Activated T-helper 2 cell treated with anti-CD3 and anti-CD28 coated beads, Interferon-gamma antibody, Interleukin-2, Interleukin-4, amounts not matched to agents 10 μg/mL and 5 μg/mL and 100 μg/mL, durations not matched to agents 14 hours and 24 hours and 36 hours (primary cell): ENCODE measurements at places on chromosomes 7 and 10. TPM values are rescaled to one million over a fixed set of nuclear protein-coding genes. Genes with fewer than 3 reads are reported as not detected.

- H3K4me3 ChIP-seq = no peak overlapping the region
- peaks cover 68% of the 10 kb centered on the region for H3K36me3 ChIP-seq
- no peak for DNase-seq
- H3K4me1 ChIP-seq = peaks cover 6% of the 10 kb centered on the region
Observed at GRCh38 chr7:66140924-66141323, 26.3 kb downstream of the CRCP start.

- peaks cover 42% of the 10 kb centered on the region for H3K36me3 ChIP-seq
- no peaks in the 10 kb centered on the region for H3K27me3 ChIP-seq
- no peak for DNase-seq
- peak overlapping the region; percentile 40 for H3K4me3 ChIP-seq
Observed at GRCh38 chr10:5971315-5971832, 6.0 kb downstream of the IL15RA start.

DNA sequence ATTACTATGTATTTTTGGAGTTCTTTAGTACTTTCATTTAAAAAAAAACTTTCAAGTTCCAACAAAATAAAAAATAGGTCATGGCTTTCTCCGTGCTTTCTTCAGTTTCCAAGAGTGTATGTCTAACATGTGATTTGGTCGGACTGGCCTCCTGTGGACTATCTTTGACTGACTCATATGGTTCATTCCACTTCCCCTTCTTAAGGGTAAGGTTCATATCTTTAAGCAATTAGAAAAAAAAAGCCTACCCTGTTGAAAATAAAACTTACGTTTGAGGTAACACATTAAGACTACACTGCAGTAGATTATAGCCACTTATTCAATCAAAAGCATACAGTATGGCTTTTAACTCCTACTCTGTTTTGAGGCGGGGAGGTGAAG lies 112.8 kb upstream of the AHR start:
- no peak for DNase-seq
- H3K27me3 ChIP-seq = peaks cover 2% of the 10 kb centered on the region
- H3K36me3 ChIP-seq = no peaks in the 10 kb centered on the region
- no peak overlapping the region for H3K4me3 ChIP-seq

GRCh38 chr10:70093335-70093944 lies 39.2 kb downstream of the AIFM2 start:
- peak overlapping the region; percentile 59 for H3K4me3 ChIP-seq
- no peak for DNase-seq
- H3K36me3 ChIP-seq = peaks cover 8% of the 10 kb centered on the region
- H3K4me1 ChIP-seq = peaks cover 18% of the 10 kb centered on the region

GRCh38 chr10:86855513-86855912 lies 99.1 kb downstream of the BMPR1A start:
- H3K27ac ChIP-seq = no peak overlapping the region
- H3K27me3 ChIP-seq = peaks cover 3% of the 10 kb centered on the region
- H3K36me3 ChIP-seq = no peaks in the 10 kb centered on the region
- no peaks in the 10 kb centered on the region for H3K4me1 ChIP-seq
- no peak overlapping the region for H3K4me3 ChIP-seq

- no peak overlapping the region for H3K4me3 ChIP-seq
- no peaks in the 10 kb centered on the region for H3K4me1 ChIP-seq
- DNase-seq = no peak
- H3K36me3 ChIP-seq = no peaks in the 10 kb centered on the region
- H3K27me3 ChIP-seq = peaks cover 21% of the 10 kb centered on the region
- no peak overlapping the region for H3K27ac ChIP-seq
Observed at GRCh38 chr10:32111585-32111984, 55.4 kb upstream of the KIF5B start.

GRCh38 chr7:30921540-30922401 lies 10.1 kb downstream of the AQP1 start:
- no peak overlapping the region for H3K27ac ChIP-seq
- no peaks in the 10 kb centered on the region for H3K4me1 ChIP-seq
- no peak for DNase-seq
- no peaks in the 10 kb centered on the region for H3K36me3 ChIP-seq
- no peaks in the 10 kb centered on the region for H3K27me3 ChIP-seq

DNA sequence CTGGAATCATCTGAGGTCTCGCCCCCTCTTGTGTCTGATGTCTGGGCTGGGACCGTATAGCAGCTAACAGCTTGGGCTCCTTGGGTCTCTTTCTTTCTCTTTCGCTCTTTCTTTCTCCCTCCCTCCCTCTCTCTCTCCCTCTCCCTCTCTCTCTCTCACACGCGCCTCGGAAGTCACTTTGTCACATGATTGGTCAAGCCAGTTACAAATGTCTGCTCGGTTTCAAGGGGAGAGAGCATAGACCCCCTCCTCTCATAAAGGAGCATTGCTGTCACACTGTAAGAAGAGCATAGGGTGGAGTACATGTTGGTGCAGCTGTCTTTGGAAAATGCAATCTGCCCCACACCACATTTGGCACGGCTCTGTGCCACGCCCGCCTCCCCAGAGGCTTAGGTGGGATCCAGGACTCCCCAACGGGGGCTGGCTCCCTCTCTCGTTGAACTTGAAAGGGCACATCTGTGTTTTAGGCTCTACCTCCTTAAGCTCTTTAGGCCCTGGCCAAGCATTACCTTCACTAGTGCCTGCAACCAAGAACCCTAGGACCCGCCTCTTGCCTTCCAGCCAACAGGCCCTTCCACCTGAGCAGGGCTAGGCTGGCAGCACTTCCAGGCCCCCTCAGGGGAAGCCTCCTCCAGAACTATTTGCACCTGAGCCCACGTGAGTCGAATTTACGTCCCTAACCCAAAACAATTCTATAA lies 61.9 kb upstream of the CACUL1 start:
- no peak for DNase-seq
- H3K36me3 ChIP-seq = no peaks in the 10 kb centered on the region
- no peaks in the 10 kb centered on the region for H3K4me1 ChIP-seq
- H3K27ac ChIP-seq = no peak overlapping the region
- no peaks in the 10 kb centered on the region for H3K27me3 ChIP-seq
- no peak overlapping the region for H3K4me3 ChIP-seq

- DNase-seq = no peak
- no peaks in the 10 kb centered on the region for H3K4me1 ChIP-seq
- no peak overlapping the region for H3K27ac ChIP-seq
Observed at GRCh38 chr10:78952030-78952429, 116.7 kb upstream of the ZMIZ1 start.

DNA sequence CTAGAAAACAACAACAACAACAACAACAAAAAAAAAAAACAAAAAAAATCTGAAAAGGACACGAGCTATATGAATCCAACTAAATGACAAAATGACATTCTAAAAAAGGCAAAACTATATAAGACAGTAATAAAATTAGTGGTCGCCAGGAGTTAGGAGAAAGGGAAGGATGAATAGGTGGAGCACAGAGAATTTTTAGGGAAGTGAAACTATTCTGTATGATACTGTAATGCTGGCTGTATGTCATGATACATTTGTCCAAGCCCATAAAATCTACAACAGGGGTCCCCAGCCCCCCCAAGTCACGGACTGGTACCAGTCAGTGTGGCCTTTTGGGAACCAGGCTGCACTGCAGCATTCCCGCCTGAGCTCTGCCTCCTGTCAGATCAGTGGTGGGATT lies 2.8 kb upstream of the PUS7 start:
- H3K27ac ChIP-seq = no peak overlapping the region
- peaks cover 5% of the 10 kb centered on the region for H3K4me1 ChIP-seq
- DNase-seq = no peak
- H3K36me3 ChIP-seq = peaks cover under 1% of the 10 kb centered on the region
- H3K4me3 ChIP-seq = no peak overlapping the region

GRCh38 chr10:44927352-44927751 lies 16.2 kb downstream of the TMEM72 start:
- no peaks in the 10 kb centered on the region for H3K4me1 ChIP-seq
- H3K36me3 ChIP-seq = no peaks in the 10 kb centered on the region
- H3K27ac ChIP-seq = no peak overlapping the region
- no peaks in the 10 kb centered on the region for H3K27me3 ChIP-seq
- DNase-seq = no peak

DNA sequence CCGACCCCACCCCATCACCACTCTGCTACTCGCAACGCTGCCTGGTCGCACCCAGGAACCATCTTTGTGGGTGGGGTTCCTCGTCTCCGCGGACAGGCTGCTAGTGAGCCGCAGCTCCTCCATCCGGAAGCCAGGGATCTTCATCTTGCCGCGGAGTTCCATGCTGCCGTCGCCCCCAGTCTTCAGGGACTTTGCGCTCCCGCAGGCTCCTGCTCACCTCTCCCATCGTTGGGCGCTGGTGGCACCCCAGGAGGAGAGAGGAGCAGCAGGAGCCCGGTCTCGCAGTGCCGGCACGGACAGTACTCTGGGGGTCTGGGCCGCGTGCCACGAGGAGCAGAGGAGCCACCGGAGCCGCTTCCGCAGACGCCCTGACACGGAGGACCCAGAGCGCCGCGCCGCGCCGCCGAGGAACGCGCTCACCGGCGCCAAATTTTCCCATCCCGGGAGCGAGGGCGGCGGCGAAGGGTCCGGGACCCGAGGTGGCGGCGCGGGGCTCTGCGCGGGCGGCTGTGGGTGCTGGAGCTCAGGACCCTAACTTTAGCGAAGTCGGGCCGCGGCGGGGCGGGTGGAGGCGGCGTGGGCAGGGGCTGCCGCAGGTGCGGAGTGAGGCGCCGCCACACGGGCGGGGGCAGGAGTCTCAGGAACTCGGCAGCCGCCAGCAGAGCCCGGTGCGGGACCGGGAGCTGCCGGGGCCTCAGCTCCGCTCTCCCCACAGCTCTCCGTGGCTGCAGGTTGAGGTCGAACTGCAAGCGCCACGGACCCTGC lies 750.1 kb upstream of the SORCS1 start:
- H3K27me3 ChIP-seq = peaks cover 8% of the 10 kb centered on the region
- H3K4me1 ChIP-seq = no peaks in the 10 kb centered on the region

- peaks cover 6% of the 10 kb centered on the region for H3K4me1 ChIP-seq
- H3K27me3 ChIP-seq = peaks cover 72% of the 10 kb centered on the region
- no peak overlapping the region for H3K4me3 ChIP-seq
Observed at GRCh38 chr7:155461631-155462030, 3.7 kb downstream of the EN2 start.

CALHM1 gene
- total RNA-seq = 0.09 TPM in 1 of 2 replicates, not detected in the other

ACTL6B gene
- total RNA-seq = not detected in 2 replicates

AOC1 gene
- total RNA-seq = 0.16 TPM in 1 of 2 replicates, not detected in the other

OR2A42 gene
- 0.09 TPM in 1 of 2 replicates, not detected in the other for total RNA-seq

OIT3 gene
- total RNA-seq = not detected in 2 replicates

FGFBP3 gene
- total RNA-seq = 1.8 and 2.4 TPM in 2 replicates

PTN gene
- 0.11 and 0.18 TPM in 2 replicates for total RNA-seq

C7orf57 gene
- 0.11 and 0.18 TPM in 2 replicates for total RNA-seq
